Pulmonary artery endothelial cell (primary cell): ENCODE measurements at places on chromosomes 7 and 10. TPM values are rescaled to one million over a fixed set of nuclear protein-coding genes. Genes with fewer than 3 reads are reported as not detected.
A peak's percentile ranks its signal among the peaks of the same experiment; 100 is the strongest.

Gene CCDC136
- 2.7 and 4.5 TPM in 2 replicates for total RNA-seq

Gene FBXO24
- total RNA-seq: 0.07 and 0.74 TPM in 2 replicates

Gene CASP7
- total RNA-seq: 67.4 and 71.2 TPM in 2 replicates

Gene RNF148
- total RNA-seq: 0.86 and 1.7 TPM in 2 replicates

Gene COPG2
- total RNA-seq: 12.4 and 22.2 TPM in 2 replicates

GRCh38 chr10:48445932-48446331 is 139.5 kb downstream of the MAPK8 start:
- no peak for DNase-seq

DNA sequence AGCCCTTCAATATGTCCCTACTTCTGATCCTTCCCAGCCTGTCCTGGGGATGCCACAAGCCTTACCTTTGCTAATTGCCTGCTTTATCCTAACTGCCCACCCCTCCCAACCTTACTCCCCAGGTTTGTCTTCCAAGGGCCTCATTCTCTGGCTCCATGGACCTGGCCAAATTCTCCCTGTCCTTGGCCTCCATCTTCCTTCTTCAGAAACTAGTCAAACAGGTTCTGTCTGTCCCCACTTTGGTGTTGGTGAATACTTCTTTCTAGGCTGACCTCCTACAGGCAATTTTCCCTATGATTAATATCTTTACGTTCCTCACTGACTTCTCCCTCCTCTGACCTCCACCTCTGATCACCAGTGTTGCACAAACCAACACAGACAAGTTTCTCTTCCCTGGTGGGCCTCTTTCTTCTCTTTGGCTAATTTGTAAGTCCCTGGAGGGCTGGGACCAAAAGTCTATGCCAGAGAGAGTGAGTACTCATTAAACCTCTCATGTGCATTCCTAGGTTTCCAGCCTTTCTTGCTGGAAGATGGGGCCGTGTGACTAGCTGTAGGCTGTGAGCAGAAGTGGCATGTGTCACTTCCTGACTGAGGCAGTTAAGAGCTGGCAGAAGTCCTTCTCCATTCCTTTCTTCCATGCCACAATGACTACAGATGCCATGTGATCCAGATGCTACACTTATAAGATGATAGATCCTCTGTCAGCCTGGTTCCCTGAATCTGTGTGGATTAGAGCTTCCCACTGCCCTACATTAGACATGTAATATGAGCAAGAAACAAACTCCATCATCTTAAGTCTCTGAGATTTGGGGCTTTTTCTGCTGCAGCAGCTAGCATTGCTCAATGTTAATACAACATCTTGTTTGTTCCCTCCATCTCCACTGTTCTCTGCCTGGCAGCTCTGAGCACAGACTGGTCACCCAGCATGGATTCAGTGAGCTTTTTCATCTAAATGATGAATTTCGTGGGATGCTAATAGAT is 382.7 kb downstream of the RPS24 start:
- DNase-seq: no peak

DNA sequence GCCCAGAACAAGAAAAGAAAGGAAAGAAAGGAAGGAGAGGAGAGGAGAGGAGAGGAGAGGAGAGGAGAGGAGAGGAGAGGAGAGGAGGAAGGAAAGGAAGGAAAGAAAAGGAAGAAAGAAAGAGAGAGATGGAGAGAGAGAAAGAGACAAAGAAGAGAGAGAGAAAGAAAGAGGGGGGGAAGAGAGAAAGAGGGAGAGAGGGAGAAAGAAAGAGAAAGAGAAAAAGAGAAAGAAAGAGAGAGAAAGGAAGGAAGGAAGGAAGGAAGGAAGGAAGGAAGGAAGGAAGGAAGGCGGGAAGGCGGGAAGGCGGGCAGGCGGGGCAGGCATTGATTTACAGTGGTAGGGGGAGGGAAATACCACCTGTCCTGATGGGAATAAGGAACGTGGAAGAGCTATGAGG is 92.7 kb downstream of the DNAJC1 start:
- DNase-seq: no peak

- peak; percentile 22 for DNase-seq
Observed at GRCh38 chr7:41916450-41916927, 213.6 kb upstream of the INHBA start.

GRCh38 chr10:33196710-33197491 is 137.6 kb downstream of the NRP1 start:
- DNase-seq: peak; percentile 71

DNA sequence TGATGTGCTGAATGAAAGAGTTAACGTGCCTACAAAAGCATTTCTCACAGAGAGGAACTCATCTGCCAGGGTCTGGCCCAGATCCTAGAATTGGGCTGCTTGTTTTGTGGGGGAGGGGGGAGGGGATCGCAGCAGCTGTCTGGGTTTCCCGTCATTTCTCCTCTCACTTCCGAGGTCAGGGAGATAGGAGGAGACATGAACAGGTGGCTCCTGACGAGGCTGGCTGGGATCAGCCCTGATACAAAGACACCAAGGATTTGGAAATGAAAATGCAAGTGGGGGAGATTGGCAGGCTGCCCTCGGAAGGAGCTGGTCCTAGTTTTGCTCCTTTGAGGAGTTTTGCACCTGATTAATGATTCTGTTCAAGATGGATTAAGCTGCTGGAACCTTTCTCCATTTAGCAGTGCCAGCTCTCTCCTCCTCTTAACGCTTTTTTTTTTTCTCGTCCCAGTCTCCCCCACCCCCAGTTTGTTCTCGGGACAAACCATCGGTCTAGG is 86.8 kb upstream of the KMT2C start:
- no peak for DNase-seq

DNA sequence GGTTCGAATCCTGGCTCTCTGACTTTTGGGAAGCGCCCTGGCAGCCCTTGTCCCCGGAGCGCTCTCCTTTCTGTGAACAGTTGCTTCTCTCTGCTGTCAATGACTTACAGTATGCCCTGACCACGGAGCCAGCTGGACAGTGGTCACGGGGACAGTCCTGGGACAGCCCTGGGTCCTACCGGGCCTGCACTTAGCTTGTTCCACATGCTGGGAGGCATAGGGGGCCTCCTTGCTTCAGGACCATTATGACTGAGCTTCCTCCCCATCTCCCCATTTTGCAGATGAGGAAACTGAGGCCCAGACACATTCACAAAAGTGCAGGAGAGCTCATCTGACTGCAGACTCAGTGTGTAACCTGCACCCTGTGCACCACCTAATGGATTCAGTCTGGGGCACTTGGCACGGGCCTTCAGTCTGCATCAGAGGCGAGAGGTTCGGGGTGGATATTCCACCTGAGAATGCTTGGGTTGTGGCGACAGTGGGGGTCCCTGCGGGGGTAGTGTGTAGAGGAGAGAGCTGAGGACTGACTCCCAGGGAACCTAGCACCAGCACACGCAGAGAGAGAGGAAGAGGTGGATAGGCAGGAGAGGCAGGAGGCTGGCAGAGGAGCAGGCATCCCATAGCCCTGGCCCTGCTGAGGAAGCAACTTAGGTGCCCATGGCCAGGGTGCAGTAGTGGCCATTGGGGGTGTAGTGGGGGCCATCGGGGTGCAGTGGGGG is 1.6 kb downstream of the DOCK1 start:
- DNase-seq: no peak

- DNase-seq: no peak
Observed at GRCh38 chr10:94299417-94299816, 63.3 kb downstream of the NOC3L start.

GRCh38 chr7:106423111-106423510 is 138.3 kb upstream of the NAMPT start:
- no peak for DNase-seq

- no peak for DNase-seq
Observed at GRCh38 chr7:133040674-133041073, 41.2 kb downstream of the CHCHD3 start.

- no peak for DNase-seq
Observed at GRCh38 chr10:130003166-130003565, 39.1 kb upstream of the EBF3 start.

- no peak for DNase-seq
Observed at GRCh38 chr7:45394117-45394708, 180.0 kb upstream of the ADCY1 start.

DNA sequence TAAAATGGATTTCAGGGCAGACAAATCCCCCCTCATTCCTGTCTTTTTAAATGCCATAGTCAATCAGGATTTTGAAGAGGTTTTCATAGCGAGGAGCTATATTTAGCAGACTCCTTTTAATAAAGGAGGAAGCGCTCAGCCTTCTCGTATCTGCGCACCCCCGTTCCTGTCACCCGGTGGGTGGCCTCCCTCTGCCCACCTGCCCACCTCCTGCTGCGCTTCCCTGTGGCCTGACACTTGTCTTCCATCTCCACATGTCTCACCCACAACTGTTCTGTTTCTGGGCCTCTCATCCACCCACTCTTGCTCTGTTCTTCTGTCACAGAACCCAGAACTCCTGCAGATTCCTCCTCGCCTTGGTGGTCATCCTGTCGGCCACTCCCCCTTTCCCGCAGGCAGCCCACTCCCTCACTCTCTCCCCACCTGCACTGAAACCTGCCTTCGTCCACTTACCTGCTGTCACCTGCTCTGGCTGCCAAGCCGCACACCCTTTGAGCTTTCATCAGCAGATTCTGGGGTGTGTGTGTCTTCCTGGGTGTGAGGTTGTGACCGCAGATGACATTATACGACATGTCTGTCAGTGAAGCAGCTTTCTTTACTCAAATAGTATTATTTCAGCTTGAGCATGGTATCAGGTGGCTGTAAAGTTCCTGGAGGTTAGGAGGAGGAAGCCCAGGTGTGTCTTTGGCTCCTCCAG is 163.5 kb upstream of the AGK start:
- DNase-seq: no peak

DNA sequence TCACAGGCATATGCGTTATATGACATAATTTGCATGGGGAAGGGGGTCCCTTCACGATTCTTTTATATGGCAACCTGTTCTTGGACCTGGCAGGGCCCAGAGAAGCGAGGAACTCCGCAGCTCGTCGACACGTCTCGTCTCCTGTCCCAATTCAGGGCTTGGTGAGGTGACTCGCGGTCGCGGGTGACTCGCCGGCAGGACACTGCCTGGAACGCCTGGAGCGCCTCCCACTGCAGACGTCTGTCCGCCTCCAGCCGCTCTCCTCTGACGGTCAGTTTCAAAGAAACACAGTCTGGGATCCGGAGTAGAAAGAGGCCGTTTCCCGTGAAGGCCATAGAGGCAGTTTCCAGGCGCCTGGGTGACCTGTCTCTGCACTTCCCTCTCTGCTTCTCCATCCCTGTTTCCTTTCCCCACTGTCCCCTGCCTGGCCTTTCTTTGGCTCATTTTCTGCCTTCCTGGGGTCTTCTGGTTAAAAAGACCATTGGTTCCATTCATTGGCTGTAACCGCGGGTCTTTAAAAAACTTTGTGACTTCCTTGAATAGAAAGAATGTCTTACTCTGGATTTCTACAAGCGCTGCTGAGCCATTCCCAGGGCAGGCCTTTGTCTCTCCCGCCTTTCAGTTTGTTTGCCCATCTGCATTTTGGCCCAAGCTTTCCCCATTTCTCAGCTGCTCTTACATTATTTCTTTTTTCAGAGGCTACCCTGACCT is 1.2 kb downstream of the UPP1 start:
- DNase-seq: no peak

DNA sequence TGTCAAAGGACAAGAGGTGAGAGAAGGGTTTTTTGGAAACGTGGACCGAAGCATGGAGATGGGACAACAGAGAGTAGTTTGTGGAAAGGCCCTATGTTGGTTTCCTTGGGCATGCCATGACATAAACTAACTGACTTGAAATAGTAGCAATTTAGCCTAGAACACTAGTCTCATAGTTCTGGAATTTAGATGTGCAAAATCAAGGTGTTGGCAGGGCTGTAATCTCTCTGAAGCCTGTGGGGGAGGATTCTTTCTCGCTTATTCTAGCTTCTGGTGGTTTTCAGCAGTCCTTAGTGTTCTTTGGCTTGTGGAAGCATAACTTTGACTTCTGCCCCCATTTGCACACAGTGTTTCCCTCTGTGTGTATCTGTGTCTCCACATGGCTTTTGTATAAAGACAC is 283.4 kb downstream of the GFRA1 start:
- DNase-seq: no peak
